Small intestine (tissue), 16 donors: ENCODE measurements at places on chromosomes 1 and 21.

GRCh38 chr1:193569096-193569982 is 382.9 kb upstream of the B3GALT2 start:
- peak; percentile 48 for DNase-seq

DNA sequence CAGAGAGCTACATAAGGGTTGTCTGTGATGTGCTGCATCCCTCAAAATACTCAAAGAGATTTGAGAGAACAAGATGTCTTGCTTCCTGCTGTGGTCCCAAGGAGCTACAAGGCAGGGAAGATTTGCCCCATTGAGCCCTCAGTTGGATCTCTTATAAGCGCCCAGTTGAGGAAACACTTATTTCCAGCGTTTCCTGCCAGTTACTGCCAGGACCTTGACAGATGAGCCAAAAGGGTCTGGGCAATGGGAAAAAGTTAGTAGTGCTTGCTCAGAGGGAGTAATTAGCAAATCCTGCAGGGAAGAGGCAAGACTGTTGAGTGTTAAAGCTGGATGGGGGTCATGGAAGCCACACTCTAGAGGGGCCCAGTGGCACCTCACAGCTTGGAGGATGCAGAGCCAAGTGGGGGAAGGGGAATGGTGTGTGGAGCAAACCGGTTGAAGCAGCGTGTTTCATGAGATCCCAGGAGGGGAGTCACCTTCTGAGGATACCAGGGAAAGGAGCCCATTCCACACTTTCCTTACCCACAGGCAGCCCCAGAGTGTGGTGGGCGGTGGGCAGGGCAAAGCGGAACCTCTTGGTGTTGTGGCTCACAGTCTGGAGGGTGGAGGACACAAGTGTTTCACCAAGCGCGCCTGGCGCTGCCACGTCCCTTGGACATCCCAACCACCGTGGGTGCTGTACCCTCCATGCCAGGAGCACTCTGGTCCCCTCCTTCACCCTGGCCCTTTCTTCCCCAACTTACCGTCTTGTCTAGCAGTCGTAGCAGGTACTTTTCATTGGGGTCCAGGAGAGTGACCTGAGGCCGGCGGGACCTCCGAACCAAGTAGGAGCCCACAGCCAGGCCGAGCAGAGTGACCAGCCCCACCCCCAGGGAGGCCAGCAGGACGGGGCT is 805 bp downstream of the CYB5R1 start:
- DNase-seq = peak; percentile 10

DNA sequence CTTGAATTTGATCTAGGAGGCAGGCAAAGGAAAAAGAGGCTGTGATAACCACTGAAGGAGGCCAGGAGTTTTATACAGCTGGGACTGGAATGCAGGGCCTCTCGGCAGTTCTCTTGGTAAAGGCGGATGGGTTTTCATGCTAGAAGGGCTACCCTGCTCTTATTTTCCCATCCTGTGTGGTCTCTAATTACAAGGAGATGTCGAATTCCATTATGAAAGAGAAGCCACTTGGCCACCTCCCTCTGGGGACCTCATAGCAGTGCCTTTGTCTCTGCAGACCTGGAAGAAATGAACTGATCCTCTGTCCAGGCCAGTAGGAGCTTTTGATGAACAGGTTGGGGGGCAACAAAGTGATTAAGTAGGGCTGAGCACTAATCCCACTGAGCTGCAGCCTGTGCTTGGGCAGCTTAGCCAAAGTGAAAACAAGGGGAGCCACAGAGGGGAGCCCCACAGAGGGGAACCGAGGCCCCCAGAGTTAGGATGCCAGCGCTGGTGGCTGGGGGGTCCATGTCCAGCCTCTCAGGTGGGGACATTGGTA is 42.2 kb upstream of the BCAR3 start:
- no peak for DNase-seq

GRCh38 chr1:77639557-77640069 is 42.8 kb downstream of the ZZZ3 start:
- no peak for DNase-seq

- no peak for DNase-seq
These were observed 42.7 kb downstream of the SCMH1 start for GRCh38 chr1:41199375-41199774.

- no peak for DNase-seq
These were observed 79.1 kb upstream of the PGD start for GRCh38 chr1:10319750-10320149.

GRCh38 chr1:164891615-164892014 is 332.6 kb downstream of the PBX1 start:
- no peak for DNase-seq

- no peak for DNase-seq
These were observed 8.0 kb downstream of the IGFN1 start for GRCh38 chr1:201198598-201198997.
